ENCODE measurements at places on chromosomes 2 and 18.

DNA sequence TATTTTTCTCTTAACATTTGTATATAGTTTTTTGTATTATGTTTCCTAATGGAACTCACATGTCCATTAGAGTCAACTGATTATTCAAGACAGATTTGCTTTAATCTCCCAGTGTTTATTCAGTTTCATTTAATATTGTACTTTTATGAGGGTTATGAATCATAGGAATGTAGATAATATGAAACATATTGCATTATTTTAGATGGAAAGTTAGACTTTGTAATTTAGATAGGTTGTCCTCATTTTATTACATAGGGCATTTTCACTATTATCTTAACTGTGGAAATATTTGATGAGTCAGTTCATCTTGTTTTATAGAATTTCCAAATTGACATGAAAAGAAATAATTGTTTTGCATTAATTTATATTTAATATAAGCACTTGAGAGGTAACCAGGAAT is 240.8 kb downstream of the PLCL1 start:
- no peak for DNase-seq

DNA sequence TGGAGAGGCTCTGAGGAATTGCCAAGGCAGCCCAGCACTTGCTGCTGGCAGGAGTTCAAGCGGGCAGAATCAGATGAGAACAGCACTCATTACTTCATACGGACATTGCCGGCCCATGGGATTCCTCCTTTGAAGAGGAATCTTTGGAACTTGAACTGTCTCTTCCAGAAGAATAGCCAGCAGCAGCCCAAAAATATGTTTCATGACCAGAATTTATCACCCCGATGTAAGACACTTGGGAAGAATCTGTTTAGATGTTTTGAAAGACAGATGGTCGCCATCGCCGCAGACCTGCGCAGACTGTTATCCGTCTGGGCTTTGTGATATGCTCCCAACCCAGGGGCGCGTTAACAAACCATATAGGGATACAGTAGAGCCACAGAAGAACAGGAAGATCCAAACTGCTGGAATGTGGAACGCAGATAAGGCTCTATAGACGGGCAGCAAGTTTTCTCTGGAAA is 3.7 kb upstream of the ADI1 start:
- DNase-seq, result no peak

DNA sequence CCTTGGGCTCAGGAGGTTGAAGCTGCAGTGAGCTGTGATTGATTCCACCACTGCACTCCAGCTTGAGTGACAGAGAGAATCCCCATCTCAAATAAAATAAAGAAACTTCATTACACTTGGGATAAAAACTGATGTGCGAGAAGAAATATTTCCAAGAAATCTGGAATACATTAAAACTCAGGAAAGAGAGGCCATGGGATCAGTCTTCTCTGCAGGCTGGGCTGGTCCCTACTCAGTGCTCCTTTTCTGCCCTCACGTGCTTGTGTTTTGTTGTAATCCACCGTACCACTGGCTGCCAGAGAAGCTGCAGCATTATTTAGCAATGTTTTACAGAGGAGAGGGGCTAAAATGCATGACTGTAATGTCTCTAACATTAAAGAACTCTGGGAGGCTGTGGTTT is 282.0 kb downstream of the SLC8A1 start:
- no peak for DNase-seq

- DNase-seq, result no peak
These were observed 861 bp downstream of the LTBP1 start for GRCh38 chr2:32947484-32948143.

GRCh38 chr2:126784621-126785020 is 114.1 kb upstream of the TEX51 start:
- no peak for DNase-seq

DNA sequence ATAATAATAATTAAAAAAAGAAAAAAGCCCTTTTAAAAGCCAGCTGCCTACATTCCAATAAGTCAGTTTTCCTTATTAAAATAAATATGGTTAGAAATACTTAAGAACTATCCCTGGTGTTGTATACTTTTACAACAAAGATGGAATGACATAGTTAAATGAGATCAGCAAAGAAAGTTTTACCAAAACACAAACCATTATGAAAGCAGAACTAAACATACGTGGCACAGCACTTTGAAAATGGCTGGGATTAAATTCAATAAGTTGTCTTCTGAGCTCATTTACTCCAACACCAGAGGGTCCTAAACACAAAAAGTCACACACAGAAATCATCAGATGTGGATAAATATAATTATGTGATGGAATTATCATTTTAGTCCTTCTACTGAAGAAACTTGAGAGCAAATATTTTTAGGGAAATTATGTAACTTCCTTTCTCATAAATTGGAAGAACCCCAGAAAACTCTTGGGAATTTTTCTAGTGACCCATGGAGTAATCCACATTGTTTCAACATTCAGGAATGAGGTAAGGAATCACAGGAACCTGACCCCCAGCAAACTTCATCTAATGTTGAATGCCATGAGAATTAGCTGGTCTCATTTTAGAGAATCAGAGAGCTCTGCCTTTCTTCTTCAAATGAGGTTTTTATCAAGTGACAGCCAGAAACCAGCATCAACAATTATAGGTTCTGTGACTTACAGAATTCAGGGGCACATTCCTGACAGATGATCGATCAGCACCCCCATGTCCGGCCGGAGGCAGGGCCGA is 11.5 kb upstream of the TMEM237 start:
- DNase-seq, result no peak

- no peak for DNase-seq
These were observed 371.5 kb downstream of the NUP35 start for GRCh38 chr2:183495589-183496267.

DNA sequence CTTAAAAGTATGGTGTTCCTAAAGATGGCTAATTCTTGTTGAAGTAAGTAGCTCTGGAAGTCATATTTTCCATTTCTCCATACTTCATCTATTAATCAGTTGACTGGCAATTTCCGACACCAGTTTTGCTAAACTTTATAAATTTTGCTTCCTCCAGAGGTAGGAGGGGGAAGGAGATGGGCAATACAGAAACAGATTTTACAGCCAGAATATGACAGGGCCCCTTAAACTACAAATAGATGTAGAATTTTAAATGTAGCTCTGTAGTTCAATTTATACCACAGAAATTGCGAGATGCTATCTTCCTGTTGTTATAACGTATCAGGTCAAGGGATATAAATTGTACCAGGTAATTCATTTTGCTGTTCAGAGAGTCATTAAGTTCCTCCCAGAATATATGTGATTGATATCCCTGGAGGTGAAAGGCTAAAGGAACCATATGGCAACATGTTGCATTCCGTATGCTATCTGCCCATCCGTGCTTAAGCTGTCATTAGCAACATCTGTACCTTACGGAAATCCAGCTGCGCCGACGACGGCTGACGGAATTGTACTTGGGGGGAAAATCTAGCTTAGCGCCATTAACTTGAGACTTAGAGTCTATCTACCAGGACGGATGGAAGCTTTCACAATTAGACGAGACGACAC is 8.4 kb upstream of the NR4A2 start:
- DNase-seq, result no peak

GRCh38 chr2:221415789-221416188 is 156.3 kb downstream of the EPHA4 start:
- DNase-seq, result no peak

- DNase-seq, result no peak
These were observed 403.7 kb upstream of the SPRED2 start for GRCh38 chr2:65835975-65836549.

GRCh38 chr2:44126106-44126797 is 42.4 kb upstream of the PPM1B start:
- no peak for DNase-seq

DNA sequence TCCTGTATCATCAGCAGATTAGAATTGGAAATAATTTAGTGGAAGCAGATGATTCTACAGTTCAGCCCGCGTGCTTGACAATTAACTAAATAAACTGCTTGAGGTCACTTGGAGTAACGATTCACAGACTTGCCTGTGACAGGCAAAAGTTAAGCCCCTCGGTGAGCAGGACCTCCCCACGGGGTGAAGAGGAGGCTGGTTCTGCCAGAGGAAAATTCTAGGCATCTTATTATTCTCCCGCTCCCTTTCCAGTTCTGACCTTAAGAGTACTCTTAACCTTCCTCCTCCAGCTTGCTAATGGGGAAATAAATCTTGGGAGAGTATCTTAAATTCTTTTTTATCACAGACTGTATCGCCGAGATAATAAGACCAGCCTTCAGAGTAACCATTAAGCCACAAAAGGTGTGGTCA is 169.7 kb upstream of the SMAD2 start:
- no peak for DNase-seq

GRCh38 chr2:40448476-40449079 is 3.3 kb downstream of the SLC8A1 start:
- DNase-seq, result no peak

GRCh38 chr18:2482706-2483475 is 88.4 kb downstream of the METTL4 start:
- no peak for DNase-seq
